ENCODE measurements at places on chromosomes 7 and 10.

DNA sequence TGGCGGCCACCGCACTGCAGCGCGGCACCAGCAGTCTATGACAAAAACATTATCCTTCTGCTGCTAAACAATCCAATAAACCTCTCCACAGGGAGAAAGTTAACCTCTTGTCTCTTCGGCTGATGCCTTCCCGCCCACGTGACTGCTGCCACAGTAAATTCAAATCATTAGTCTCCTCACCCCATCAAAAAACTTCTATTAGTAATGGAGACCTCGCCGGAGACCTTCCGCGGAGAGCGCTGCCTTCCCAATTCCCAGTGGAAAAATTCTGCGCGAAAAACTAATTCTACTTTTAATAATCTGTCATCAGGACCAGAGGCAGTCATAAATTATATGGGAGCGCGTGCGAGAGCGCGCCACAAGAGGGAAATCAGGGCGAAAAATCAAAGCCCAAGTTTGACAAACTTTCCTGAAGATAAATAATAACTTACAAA is 90.0 kb upstream of the PAX2 start:
- DNase-seq = no peak

DNA sequence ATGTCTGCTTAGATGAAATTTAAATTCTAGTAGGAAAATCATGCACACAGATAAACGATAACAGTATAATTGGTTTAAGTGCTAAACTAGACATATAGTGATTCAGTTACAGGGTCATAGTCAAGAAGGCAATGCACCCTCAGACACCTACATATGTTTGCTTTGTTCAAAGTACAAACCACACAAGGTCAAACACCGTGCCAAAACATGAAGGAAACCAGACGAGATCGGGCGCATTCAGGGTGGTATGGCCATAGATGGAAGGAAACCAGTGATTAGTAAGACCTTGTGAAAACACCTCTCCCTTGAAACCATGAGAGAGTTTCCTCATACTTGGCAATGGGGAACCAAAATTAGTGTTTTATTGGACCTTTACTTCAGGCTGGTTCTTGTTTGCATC is 906.9 kb downstream of the PCDH15 start:
- DNase-seq = no peak

DNA sequence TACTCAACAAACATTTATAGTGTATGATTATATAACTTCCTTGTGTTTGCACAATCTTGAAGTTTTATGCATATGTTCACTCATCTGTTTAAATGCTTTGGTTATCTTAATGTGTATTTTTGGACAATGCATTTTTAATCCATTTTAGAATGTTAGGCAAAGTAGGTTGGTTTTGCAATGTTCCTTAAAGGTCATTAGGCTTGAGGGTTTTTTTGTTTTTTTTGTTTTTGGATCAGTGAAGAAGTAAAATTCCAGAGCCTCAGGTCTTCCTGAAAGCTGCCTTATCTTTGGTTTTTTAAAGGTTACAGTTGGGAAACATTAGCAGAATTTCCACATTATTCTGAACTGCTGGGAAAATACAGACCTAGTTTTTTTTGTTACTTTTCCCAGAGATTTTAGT is 12.8 kb downstream of the MDFIC start:
- no peak for DNase-seq

DNA sequence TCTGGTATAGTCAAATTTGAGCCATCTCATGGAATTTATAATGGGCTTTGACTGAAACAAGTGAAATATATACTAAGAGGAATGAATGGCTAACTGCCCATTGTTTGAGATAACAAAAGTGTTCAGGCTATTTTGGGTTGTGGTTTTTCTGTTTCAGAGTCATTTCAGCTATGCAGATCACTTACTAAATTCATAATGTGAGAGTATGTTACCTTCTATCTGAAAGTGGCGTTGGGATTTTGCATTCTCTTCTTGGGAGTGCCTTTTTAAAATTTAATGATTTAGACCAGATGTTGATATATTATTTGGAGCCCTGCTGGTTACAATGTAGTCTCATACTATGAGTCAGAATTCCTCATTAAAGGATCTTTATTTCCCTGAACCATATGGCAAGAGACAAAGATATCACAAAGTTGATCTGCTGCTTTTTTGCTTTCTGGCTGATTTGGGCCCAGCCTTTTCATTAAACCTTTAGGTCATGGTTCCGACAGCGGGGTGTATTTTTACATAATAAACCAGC is 10.4 kb downstream of the VCL start:
- DNase-seq = no peak

DNA sequence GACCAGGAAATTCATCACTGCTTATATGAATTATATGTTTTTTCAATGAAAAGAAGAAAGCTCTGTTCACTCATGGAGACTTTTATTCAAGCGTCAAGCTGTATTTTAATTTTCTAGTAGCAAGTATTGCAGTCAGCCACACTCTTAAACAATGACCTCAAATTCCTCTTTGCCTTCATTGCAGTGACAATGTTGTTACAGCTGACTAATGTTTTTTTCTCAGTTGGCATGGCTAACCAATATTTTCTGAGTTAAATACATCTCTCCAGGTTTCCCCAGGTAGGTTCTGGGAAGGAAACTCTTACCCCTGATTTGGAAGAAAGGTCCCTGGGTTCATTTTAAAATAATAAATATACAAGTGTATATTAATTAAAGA is 241.5 kb downstream of the WDR11 start:
- DNase-seq = no peak

- DNase-seq = no peak
These were observed 207.2 kb upstream of the GPR26 start for GRCh38 chr10:123458933-123459332.

DNA sequence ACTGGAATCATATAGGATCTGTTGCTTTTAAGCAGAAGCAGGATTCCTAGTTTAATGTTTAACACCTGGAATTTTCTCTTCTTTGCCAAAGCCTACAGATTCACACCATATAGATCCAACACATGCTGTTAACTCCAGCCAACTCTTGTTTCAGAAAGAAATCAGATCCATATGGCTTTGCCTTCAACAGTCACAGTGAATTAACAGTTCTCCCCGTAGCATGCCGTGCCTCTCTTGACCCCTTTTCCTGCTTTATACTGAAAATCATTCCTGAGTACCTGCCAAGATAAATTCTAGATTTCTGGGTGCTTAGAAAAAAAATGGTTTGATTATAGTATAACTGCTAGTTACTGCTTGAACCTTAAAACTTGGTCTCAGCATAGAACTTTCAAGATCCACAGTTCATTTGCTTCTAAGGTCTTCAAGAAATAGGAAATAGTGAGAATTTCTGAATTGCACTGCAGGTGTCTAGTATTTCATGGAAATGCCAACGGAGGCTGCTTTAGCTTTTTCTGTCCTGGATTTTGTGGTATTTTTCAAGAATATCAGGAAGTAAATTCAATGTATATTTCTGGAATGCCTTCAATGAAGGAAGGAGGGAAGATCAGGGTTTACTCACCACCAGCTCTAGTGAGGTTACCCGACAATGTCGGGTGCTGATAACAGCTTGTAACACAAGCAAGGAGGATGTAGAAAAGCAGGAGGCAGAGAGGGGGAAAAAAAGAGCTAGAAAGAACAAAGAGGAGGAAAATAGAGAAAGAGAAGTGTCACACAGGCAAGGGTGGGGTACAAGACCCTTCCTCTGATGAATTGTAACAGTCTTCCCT is 6.6 kb downstream of the AASS start:
- no peak for DNase-seq

- no peak for DNase-seq
These were observed 8.0 kb upstream of the ZNRF2 start for GRCh38 chr7:30276203-30276900.

GRCh38 chr7:155979994-155980393 is 167.7 kb upstream of the SHH start:
- no peak for DNase-seq

- DNase-seq = no peak
These were observed 221.7 kb downstream of the ARHGAP21 start for GRCh38 chr10:24502006-24502405.

DNA sequence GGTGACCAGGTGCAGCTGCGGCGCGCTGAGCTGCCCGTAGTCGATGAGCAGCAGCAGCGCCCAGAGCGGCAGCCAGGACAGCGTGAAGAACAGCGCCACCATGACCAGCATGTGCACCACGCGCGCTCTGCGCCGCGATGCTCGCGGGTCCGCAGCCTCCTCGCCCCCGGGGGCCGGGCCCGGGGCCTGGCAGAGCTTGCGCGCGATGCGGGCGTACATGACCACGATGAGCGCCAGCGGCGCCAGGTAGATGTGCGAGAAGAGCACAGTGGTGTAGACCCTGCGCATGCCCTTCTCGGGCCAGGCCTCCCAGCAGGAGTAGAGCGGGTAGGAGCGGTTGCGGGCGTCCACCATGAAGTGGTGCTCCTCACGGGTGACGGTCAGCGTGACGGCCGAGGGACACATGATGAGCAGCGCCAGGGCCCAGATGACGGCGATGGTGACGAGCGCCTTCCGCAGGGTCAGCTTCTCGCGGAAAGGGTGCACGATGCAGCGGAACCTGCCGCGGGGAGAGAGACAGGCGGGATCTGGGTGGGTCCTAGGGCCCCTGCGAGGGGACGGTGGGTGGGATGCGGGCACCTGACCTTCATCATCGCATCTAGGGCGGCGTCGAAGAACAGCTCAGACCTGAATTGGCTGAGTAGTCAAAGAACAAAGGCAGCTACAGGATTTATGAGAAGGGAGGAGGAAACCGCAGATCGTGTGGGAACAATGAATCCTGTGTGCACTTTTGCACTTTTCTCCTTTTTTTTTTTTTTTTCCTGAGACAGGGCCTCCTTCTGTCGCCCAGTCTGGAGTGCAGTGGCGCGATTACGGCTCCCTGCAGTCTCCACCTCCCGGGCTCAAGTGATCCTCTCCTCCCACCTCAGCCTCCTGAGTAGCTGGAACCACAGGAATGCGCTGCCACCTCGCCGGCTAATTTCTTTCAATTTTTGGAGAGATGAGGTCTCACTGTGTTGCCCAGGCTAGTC is 22.4 kb upstream of the PPA1 start:
- no peak for DNase-seq

- DNase-seq = no peak
These were observed 351.4 kb upstream of the NPVF start for GRCh38 chr7:25579778-25580075.

DNA sequence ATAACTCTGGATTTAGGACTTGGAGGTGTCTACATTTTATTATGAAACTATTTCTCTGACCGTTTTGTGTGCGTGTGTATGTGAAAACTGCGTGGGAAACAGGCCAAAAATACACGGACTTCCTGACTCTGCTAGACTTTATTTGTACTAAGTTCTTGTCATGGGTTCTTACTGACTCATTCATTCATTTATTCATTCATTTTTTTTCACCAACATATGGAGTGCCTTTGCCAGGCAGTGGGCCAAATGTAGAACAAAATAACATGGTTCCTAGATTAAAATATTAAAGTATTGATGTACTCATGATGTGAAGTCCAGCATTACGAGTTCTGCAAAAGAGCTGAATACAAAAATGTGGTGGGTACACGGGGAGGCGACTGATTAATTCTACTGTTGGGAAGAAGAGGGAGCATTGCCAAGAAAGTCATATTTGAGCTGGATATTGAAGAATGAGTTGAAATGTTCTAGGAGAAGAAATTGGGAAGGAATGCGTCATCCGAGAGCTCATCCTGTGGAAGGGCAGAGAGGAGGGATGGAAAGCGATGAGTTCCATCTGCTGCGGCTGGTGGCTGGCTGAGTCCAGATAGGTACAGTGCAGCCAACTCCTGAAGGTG is 24.6 kb downstream of the CACNB2 start:
- no peak for DNase-seq

GRCh38 chr10:99374972-99375371 is 45.8 kb downstream of the CNNM1 start:
- DNase-seq = no peak

GRCh38 chr7:70812511-70812910 is 319.4 kb upstream of the GALNT17 start:
- DNase-seq = no peak

GRCh38 chr10:6351495-6351894 is 148.8 kb downstream of the PFKFB3 start:
- no peak for DNase-seq

DNA sequence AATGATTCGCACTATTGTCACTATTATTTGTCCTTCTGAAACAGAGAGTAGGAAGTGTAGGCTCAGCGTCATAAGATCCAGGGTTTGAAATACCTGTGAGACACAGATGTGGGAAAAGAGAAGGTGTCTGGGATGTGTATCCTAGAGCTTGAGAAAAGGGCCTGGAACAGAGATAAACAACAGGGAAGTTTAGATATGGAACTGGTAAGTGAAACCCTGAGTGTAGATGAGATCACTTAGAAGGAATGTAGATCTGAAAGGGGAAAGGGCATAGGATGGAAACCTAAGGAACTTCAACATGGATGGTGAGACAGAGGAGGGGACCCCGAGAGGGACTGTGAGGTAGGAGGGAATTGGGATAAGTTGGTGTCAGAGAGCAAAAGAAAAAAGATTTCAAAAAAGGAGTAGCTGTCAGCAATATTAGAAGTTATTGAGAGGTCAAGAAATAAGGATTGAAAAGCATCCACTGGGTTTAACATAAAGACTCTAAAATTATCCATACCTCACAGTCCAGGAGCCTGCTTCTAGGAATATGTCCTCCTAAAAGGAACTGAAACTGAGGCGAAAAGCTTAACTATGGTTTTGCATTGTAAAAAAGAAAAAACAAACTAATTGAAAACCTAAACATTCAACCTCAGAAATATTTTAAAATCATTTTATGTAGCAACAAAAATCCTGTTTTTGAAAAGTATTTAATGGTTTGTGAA is 119.2 kb upstream of the NPVF start:
- DNase-seq = no peak

- no peak for DNase-seq
These were observed 279.5 kb upstream of the AKR1E2 start for GRCh38 chr10:4546500-4546899.

DNA sequence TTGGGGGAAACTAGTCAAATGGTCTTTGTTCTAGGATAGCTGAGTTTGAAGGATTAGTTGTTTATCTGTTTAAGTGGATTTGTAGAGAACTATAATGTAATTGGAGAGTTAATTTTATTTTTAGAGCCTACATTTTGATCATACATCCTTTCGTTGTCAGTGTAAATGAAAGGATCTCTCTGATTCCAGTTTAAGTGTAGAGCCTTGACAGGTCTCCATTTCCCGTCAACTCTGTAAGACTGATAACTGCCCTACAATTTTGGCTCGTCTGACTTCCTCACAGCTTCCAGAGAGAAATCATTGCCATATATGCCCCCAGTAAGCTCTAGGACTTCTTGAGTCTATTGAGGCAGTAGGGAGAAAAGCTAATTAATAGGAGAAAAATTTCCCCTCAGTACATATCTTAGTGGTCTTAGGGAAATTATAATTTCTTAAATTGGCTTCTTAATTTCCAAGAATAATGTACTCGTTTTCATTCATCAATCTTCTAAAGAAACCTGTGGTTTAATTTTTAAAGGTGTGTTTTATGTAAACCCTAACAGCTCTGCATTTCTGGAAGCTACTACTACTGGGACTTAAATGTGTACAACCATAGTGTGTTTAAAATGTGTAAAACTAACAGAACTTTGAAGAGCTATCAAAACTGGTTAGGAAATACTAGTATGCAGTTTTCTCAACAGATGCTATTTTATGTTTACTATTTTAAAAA is 3.8 kb downstream of the KMT2E start:
- DNase-seq = no peak

DNA sequence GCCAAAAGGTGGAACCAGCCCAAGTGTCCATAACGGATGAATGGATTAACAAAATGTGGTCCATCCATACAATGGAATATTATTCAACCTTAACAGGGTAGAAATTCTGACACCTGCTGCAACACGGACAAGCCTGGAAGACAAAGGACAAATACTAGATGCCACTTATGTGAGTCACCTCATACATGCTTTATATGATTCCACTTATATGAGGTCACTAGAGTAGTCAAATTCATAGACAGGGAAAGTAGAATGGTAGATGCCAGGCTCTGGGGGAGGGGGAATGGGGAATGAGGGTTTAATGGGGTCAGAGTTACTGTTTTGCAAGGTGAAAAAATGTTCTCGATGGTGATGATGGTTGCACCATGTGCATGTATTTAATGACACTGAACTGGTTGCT is 34.0 kb upstream of the CYTH3 start:
- no peak for DNase-seq
